Iris pigment epithelial cell (primary cell): ENCODE measurements at places on chromosomes 6 and 20.

DNA sequence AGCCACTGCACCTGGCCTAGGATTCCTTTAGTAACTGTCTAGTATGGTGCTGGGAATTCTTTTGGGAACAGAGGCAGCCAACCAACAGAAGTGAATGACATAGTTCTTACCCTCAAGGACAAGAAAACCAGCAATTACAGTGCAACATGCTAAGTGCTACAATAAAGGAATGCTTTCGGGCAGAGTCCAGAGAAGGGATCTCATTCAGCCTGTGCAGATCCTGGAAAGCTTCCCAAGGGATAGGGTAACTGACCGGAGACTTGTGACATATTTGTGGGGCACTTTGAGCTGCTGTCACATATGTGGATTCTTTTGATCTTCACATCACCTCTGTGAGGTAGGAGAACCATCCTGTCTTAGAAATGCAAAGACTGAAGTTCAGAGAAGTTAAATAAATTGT is 46.8 kb downstream of the C6orf15 start:
- DNase-seq = no peak

GRCh38 chr6:74604279-74604678 is 601.6 kb downstream of the COL12A1 start:
- no peak for DNase-seq

DNA sequence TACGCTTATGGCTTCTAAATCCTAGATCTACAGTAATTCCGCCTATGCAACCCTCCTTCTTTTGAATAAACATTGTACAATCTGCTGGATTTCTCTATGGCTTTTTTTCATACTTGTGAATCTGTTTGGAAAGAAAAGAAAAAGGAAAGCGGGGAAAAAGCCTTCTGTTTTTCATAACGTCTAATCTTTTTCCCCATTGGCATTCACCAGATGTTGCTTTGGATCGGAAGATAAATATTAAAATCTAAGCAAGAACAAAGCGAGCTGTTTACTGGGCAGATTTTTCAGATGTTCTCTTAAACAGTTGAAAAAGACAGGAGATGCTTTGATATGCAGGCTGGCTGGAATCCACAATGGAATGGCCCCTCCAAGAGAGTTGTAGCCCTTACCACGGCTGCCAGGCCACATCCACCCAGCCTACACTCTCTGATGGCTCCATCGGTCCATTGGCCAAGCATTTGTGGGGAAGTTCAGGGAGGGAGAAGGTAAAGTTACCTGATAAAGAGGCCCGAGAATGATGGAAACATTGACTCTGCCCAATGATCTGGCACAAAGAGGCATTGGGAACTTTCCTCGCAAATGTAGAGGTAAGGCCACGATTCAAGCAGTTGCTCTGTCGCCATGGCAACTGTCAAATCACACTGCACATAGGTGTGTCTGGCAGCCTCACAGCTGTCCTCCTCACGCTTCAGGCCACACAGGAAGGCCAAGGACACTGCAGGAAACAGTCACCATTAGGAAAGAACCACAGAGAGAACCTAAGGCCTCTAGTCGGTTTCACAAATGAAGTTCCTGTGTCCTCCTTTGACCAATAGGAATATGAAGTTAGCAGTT is 70.3 kb downstream of the PKHD1 start:
- DNase-seq = no peak

- no peak for DNase-seq
Measured at GRCh38 chr6:99790679-99791078, 184.0 kb downstream of the PRDM13 start.

- no peak for DNase-seq
Measured at GRCh38 chr6:157397660-157398059, 16.7 kb downstream of the ZDHHC14 start.

- peak; percentile 82 for DNase-seq
Measured at GRCh38 chr6:81696524-81696923, 56.0 kb downstream of the TENT5A start.

GRCh38 chr6:107727096-107727757 is 96.9 kb downstream of the SCML4 start:
- no peak for DNase-seq

DNA sequence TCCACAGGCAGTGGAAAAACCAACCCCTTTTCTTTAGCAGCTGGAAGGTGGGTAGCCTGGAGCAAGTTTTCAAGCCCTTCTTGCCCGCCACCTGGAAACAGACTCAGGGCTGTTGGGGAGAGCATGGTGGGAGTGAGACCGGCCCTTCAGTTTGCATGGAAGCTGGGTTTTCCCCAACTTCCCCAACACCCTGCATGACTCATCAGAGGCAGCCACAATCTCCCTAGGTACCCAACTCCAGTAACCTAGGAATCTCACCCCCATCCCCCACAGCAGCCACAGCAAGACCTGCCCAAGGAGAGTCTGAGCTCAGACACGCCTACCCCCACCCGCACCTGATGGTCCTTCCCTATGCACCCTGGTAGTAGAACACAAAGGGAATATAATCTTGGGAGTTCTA is 86.3 kb upstream of the IRAK1BP1 start:
- no peak for DNase-seq

- no peak for DNase-seq
Measured at GRCh38 chr6:98014442-98015201, 731.6 kb upstream of the MMS22L start.

DNA sequence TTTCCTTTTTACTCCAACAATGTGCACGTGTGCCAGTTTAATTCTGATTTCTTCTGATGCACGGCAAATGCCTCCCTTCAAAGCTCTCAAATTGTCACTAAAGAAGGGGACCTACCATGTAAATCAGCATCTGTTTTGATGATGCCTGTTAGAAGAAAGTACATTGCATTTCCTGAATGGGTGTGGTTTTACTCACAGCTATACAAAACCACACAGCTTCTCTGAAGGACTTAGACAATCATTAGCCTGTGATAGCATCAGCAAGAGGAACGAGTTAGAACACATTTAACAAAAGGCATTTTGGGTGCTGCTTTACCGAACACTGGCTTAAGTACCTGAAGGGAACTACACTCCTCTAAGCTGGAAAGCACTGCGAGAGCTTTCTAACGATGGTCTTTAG is 109.4 kb downstream of the ATXN1 start:
- DNase-seq = no peak

GRCh38 chr20:9608639-9609340 is 94.4 kb downstream of the LAMP5 start:
- no peak for DNase-seq

- DNase-seq = peak; percentile 10
Measured at GRCh38 chr20:62266340-62266739, 28.0 kb downstream of the OSBPL2 start.

GRCh38 chr20:62695448-62696414 is 12.9 kb upstream of the NTSR1 start:
- no peak for DNase-seq

DNA sequence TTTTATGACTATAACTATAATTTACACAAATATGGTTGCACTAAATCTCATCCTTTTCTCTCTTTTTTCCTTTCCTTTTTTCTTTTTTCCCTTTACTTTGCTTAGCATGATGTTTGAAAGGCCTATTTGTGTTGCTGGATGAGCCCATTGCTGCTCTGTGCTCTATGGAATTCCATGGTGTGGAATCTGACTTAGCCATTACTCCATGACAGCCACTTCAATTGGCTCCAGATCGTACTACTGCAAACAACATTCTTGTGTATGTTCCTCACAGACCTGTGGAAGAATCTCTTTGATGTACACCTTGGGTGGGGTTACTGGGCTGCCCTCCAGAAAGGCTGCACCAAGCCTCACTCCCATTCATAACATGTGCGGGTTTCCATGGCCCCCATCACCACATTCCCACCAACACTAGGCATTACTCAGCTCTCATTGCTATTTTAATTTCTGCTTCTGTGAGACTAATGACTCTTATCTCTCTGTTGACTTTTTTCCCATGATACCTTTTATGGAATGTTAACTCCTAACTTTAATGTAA is 979.0 kb downstream of the KIF16B start:
- no peak for DNase-seq

DNA sequence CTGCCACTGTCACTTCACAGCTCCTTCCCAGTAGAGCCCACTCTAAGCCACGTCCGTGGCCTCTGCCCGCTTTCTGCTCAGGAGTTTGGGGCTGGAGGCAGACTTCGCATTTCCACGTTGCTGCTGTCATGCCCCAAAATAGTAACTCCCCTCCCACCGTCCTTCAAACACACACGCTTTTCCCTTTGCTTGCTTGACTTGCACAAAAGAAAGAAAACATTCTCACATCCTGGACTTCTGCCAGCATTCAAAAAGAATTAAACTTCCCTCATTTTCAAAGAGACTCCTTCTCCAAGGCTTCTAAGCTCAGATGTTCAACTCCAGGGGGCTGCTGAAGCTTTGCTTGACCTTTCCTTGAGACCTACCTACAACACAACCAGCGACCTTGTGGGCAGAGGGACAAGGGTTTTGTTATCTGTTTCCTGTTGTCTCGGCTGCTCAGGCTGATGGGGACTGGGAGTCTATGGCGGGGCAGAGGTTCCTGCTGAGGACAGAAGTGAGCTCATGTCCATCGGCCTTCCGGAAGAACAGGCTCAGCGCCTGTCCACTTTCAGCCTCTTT is 263.8 kb upstream of the FOXQ1 start:
- no peak for DNase-seq

DNA sequence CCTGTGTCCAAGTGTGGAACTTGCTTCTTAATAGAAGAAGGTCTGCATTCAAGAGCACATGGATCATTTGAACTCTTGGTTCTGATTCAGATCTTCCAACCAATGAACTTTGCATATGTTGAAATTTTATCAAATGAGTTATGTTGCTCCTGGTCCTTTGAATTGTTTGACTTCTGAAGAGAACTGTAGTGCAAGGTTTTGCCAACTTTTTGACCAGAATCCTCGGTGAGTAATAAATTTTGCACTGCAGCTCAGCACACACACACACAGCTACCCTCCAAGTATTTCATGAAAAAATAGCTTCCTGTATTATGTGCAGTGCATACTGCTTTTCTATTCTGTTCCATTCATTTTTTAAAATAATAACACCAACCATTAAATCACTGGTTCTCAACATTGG is 67.5 kb downstream of the BFSP1 start:
- no peak for DNase-seq

DNA sequence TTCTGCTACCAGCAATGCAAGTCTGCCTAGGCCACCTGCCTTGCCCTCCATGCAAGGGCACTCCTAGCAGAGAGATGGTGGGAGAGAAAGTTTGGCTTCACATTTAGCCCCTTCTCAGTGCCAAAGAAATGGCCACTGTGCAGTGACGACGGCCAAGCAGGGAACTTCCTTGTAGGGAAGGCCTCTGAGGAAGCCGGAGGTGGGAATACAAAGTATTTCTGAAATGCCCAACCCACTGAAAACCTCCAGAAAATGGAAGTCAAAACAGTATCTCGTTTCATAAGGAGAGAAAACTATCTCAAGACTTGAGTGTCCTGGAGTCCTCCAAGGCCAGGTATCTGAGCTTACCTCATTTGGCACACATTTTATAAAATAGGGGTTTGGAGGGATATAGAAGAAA is 42.7 kb downstream of the JAG1 start:
- DNase-seq = no peak

DNA sequence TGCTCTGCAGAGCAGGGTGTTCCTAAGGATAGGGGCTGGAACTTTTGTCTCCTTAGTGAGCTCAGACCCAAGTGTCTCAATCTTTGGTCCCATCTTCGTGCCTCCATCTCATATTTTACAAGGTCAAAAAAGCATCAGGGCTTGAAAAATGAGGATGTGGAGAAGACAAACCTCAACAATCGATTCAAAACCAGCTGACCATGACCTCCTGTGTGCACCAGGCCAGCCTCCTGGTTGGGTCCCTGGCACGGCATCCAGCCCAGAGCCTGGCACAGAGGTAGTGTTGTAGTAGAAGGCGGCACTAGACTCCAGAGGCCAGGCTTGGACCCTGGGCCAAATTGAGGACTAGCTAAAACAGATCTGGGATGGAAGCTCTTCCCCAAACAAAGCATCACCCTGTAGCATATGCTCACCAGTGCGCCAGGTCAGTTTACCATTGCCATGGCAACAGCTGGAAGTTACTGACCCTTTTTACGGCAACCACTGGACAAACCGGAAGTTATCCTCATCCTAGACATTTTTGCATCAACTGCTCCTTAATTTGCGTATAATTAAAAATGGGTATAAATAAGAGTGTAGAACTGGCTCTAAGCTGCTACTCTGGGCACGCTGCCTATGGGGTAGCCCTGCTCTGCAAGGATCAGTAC is 69.3 kb upstream of the BLCAP start:
- no peak for DNase-seq

DNA sequence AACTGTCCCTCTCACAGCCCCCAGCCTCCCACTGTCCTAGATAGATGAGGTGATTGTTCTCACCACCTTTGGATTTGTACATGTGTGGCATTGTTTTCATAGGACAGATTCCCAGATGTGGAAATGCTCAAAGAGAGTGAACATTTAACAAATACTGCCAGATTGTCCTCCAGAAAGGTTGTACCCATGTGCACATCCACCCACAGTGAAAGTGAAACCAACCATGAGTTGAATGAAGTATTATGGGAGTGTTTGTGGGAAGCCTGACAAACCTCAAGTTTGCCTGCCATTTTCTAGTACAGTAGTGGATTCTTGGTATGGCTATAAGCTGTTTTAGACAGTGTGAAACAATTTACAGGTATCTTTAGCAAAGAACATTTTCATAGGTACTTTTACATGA is 42.7 kb downstream of the ANKRD6 start:
- peak; percentile 14 for DNase-seq

DNA sequence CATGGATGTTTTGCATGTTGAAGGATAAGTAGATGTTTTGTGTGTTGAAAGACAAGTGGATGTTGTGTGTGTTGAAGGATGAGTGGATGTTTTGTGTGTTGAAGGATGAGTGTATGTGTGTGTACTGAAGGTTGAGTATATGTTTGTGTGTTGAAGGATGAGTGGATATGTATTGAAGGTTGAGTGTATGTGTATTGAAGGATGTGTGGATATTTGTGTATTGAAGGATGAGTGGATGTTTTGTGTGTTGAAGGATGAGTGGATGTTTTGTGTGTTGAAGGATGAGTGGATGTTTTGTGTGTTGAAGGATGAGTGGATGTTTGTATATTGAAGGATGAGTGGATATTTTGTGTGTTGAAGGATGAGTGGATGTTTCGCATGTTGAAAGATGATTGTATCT is 325.0 kb downstream of the CDH4 start:
- no peak for DNase-seq

- no peak for DNase-seq
Measured at GRCh38 chr6:159682810-159683209, 10.2 kb downstream of the SOD2 start.

- peak; percentile 68 for DNase-seq
Measured at GRCh38 chr20:50245498-50246366, 55.1 kb downstream of the CEBPB start.

DNA sequence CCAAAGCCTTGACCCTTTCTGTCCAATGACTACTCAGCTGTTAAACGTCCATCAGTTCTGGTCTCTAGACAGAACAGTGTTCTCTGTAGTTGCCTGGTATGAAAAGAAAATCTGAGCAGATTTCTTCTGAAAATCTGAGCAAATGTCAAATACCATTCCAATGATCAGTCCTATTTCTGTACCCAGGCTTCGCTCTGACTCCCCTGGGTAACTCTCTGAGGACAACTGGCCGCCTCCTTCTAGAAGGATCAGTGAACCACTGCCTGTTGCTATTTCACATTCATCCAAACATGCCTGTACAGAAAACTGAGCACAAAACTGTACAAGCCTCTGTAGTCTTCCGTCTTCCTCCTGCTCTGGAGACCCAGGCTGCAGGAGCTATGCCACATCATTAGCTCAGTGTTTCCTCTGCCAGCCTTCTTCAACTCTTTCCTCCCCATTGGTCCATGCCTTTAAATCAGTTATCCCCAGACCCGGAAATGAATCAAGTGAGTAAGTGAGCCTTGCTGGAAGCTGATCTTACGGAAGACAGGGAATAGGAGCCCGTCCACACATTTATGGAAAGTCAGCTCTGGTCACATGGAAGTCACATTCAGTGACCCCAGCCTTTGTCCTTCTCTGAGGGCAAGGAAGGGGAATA is 63.3 kb downstream of the DAAM2 start:
- peak; percentile 9 for DNase-seq
